ENCODE measurements at places on chromosomes 12 and 14. TPM values are rescaled to one million over a fixed set of nuclear protein-coding genes. Genes with fewer than 3 reads are reported as not detected.

DNA sequence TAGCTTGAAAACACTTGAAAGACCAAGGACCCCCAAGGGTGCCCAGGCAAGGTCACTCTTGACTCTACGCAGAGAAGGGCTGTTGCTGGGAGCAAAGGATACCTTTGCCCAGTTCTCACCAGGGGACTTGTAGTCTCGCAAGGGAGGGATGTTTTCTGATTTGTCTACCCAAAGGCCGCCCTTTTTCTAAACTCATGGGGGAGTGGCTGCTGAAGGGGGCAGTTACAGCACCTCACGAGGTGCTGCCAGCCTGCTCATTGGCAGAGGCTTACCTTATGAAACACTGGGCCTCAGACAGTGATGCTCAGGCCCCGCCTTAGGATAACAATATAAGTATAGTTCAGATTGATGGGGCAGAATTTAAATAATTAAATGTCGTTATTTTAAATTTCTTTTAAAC lies 107.0 kb downstream of the ETV6 start:
- no peak for DNase-seq

GRCh38 chr12:6110006-6110405 lies 14.5 kb downstream of the VWF start:
- no peak for DNase-seq

DNA sequence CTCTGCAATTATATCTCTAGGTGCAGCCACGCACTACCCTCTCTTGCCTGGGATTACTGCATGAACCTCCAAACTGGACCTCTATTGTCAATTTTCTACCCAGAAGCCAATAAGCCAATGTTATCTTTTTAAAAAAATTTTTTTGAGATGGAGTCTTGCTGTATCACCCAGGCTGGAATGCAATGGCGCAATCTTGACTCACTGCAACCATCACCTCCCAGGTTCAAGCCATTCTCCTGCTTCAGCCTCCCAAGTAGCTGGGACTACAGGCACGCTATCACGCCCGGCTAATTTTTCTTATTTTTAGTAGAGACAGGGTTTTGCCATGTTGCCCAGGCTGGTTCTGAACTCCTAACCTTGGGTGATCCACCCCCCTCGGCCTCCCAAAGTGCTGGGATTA lies 11.2 kb upstream of the PXN start:
- DNase-seq, result no peak

DNA sequence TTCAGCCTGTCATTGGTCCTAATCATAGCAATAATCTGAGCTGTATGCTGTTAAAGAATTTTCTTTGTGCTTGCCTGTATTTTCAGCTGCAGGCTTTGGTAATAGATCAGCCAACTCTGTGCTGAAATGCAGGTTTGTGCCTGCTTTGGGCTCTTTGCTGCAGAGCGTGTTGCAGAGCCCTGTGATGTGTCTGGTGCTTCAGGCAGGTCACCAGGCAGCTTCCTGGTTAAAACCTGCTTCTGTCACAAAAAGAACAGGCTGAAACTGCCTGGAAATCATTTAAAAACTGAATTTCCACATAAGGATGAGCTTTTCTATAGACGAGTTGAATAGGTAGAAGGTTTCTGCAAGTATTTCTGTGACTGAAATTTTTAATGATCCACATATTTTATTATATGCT lies 3.1 kb downstream of the DIP2B start:
- DNase-seq, result no peak

DNA sequence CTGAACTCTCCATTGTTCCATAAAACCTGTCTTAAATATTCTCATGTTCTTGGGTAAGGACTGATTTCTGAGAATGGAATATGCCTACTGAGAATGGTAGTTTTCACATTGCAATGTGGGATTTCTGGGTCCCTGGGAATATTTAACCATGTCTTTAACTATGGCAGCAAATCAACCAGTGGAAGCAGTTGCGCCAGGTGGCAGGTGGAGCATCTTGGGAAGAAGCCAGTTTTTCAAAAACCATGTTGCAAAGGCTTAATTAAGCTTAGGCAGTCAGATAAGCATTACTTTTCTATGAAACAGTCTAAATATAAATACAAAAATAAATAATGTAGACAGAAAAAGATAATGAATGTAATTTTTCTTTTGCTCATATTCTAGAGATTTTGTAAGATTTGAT lies 448.1 kb downstream of the ADAMTS20 start:
- no peak for DNase-seq

- no peak for DNase-seq
These were observed 981.0 kb downstream of the TMEM121 start for GRCh38 chr14:106507354-106507753.

- DNase-seq, result no peak
These were observed 298.0 kb downstream of the PPFIA2 start for GRCh38 chr12:81461163-81461562.

DNA sequence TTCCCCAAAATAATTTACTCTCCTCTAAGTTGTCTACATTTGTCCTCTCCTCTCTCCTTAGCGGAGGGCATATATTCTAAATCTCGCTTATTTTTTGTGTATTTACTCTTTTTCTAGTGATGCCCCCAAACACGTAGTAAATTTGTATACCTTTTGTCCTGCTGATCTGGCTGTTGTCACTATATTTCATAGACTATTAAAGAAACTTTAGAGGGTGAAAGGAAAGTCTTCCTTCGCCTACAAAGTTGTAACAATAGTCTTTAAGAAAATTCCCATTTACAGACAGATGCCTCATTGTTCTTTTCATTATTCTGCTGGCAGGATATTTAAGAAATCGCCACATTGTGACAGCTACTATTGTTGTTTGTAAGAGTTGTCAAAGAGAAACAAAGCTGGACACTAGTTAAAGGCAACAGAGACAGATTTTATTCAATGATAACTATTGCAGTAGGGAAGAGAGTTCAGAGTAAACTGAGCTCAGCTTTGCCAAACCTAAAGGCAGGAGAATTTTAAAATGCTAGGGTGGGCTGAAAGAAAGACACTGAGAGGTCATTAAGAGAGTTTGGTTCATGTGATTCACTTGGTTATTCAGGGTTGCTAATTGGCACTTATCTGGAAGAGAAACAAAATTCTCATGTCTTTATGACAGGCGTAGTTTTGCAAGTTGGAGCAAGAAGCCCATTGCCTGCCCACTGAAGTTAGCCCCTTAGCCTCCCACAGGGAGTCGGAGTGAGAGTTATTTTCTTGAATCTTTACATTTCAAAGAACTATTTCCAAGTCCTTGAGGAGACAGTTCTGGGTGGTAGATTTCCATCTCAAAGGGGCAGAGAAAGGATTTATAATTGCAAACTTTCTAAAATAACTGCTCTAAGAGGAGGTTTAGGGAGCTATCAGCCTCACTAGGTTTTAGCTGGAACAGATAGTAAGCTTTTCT lies 1272.5 kb upstream of the SEL1L start:
- DNase-seq, result no peak

- DNase-seq, result peak; percentile 54
These were observed 74.2 kb downstream of the NOC4L start for GRCh38 chr12:132218527-132218875.

GRCh38 chr12:117890137-117890536 lies 78.7 kb downstream of the KSR2 start:
- DNase-seq, result no peak

DNA sequence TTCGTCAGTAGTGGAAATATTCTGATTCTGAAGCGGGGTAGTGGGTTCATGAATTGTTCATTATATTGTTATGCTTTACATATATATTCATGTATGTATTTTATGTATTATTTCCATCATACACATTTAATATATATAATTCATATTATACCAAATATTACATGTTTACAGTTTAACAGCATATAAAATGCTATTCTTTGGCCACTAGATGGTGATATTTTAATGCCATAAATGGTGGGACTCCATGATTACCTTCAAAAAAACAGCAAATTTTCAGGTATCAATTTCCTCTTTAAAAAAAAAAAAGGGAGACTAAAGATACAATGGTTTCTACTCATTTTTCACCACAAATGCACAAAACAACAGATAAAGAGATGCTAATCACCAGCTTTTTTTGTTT lies 41.0 kb downstream of the BDKRB1 start:
- DNase-seq, result peak; percentile 14

DNA sequence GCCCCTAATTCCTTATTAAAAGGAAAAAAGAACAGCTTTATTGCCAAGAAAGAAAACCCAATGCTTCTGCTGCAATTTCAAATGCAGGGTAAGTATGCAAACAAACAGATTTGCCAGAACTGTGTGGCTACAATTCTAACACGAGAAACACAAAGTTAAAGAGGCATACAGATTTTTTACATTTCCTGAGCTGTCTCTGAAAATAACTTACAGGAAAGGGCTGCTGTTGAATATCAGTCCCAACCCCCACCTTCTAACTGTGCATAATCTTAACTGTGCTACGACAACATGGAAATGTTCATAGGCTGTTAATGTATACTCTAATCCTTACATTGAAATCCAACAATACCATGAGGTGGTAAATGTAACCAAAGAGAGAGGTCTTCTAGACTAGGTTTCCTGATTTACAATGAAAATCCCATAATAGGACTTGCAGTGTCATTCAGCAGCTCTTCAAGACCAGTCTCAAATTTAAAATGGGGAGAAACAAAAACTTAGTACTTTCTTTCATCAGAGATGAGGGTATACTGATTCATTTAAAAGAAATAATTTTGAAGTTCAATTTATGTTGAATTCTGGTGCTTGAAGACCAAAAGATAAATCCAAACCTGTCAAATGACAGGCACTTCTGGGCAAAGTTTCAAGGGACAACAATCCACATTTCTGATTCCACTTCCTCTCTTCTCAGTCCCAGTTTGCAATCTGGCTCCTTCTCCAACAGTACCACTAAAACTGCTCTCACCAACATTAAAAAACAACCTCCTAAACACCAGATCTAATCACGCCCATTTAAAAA lies 14.4 kb downstream of the FGD6 start:
- peak; percentile 77 for DNase-seq

GRCh38 chr14:92276074-92276473 lies 46.9 kb upstream of the SLC24A4 start:
- no peak for DNase-seq

DNA sequence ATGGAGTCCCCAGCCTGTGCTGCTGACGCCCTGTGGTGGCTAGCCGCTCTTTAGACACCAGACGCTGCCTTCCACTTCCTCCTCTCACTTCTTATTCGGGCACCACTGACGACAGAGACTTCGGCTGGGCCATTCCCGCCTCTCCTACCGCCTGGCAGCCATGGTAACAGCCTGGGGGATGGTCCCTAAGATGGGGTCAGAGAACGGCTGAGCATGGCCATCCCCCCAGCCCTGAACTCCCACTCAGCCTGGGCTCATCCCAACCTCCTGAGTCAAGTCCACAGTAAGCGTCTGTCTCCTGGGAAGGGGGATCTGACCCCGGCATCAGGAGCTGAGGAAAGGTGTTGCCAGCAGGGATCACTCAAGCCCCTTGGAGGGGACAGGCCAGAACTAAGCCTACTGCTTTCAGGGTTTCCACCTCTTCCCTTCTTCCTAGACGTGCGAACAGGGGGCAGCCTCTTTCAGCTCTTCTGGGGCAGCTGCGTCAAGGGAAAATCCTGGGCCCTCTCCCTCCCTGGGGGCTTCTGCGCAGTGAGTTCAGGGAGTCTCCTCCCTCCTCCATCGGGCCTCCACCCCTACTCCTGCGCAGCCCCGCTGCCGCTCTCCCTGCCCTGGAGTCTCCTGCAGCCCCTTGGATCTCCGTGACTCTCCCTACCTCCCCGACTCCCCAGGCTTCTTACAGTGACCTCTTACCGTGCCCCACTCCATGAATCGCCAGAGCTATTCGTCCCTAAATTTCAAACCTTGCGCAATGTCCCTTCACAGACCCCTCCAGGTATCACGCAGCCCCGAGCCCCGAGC lies 643 bp upstream of the TAMALIN start:
- no peak for DNase-seq

DNA sequence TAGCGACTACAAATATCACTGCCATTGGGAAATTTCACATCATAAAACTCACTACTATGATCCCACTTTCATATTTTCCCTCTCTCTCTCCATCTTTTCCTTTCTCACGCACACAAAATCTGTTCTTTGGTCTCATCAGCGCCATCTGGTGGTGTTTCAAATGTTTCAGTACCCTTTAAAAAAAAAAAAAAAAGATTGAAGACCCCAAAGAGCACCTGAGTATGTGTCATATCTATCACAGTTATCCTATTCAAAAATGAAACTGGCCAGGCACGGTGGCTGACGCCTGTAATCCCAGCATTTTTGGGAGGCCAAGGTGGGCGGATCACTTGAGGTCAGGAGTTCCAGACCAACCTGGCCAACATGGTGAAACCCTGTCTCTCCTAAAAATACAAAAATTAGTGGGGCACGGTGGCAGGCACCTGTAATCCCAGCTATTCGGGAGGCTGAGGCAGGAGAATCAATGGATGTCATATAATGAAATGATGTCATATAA lies 72.4 kb downstream of the TTC9 start:
- peak; percentile 61 for DNase-seq

GRCh38 chr14:24377657-24378056 lies 9.7 kb downstream of the NFATC4 start:
- DNase-seq, result no peak

DNA sequence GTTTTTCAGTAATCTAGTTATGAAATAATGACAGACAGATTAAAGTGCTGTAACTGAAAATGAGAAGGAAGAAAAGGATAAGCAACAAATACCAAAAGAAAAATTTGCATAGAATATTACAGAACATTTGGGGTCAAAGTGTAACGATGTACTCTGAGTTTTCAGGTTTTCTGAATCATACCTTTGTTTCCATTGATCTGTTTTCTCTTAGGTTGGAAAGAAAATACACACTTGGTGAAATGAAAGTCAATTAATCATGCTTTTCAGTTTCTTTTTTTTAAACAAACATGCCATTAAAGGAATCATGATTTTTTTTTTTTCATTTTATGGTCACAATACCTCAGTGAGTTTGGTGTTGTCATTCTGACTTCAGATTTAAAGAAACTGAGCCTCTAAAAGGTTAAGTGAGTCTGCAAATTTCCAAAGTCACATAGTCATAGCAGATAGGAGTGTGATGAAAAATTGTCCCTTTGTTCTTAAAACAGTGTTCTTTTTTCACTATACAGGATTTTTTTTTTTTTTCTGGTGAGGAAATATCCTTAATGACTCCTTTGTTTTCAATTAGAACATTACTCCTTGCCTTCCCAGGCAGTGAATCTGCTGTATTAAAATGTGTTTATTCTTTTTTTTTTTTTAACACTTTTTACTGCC lies 35.9 kb upstream of the PZP start:
- no peak for DNase-seq

DNA sequence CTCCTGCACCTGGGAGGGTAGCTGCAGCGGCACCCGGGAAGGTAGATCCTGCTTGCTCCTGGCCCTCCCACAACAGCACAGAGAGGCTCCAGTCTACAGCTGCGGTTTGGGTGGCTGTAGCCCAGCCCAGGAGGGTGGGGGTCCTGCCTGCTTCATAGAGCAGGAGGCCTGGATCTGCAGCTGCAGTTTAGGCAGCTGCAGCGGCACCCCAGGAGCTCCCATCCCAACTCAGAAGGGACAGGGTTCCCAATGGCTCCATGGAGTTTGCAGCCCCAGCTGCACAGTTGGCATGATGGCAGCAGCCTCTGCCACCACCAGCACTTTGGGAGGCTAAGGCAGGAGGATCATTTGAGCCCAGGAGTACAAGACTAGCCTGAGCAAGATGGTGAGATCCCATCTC lies 38.5 kb downstream of the TIMELESS start:
- DNase-seq, result no peak

Gene DEPDC4
- 0.13 TPM for total RNA-seq

Gene GRIN2B
- under 0.01 TPM for total RNA-seq

Gene NANOG
- not detected for total RNA-seq

Gene SERPINA10
- total RNA-seq, result not detected

Gene WNT5B
- 0.51 TPM for total RNA-seq

Gene TGFB3
- total RNA-seq, result 2.1 TPM

Gene TMTC3
- 19.7 TPM for total RNA-seq
